ENCODE measurements at places on chromosomes 4 and X.

GRCh38 chr4:30763321-30763727, 43.2 kb downstream of the PCDH7 start:
- DNase-seq = no peak

DNA sequence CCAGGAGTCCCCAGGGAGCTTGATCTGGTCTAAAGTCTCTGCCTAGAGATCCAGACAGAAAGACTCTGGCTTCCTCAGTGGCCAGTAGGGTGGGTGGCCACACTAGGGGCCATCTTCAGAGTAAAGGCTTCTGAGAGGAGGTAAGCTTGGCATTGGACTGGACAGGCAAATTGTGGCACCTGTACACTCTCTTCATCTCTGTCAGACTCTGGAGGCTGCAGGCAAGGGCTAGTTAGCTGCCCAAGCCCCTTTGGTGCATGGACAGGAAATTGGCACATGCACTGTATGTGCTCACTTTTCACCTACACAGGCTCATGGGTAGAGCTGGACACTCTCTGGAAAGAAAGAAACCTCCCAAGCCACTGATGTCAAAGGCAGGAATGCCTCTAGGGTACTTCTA, 142.8 kb downstream of the PJA1 start:
- DNase-seq = no peak

GRCh38 chrX:65690057-65690855, 22.8 kb downstream of the MSN start:
- no peak for DNase-seq

DNA sequence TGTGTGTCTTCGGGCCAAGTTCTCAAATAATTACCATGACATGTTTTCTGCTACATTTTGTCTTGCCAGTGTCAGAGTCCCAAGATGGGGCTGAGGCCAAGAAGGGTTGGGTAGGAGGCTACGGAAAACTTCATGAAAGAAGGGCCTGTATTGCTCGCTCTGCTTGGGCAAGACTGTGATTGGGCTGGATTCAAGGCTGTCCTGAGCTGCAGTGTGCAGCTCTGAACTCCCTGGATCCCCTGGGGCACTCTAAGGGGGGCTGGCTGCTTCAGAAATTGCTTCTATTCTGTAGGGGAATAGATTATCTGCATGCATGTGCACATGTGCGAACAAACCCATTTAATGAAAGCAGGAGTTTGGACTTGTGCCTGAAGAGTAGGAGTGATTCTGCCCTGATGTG, 13.6 kb downstream of the TSPAN6 start:
- no peak for DNase-seq

- DNase-seq = no peak
Observed at GRCh38 chrX:125293850-125294780, 25.6 kb upstream of the TEX13C start.

DNA sequence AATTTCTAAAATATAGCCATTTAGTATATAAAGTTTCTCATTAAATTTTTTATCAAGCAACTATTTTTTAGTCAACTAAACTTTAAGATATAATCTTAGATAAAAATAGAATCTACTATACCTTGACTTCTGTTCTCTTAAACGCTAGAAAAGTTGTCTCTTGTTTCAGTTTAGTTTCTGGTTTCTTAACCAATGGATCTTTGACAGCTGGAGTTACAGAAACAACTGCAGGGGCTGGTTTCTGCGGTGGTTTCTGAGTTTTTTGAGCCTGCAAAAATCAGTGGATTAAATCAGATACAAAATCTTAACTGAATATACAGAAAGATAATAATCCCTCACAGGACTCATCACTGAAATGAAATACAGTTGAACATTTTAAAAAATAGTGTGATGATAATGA, 21.9 kb downstream of the INTS12 start:
- DNase-seq = no peak

DNA sequence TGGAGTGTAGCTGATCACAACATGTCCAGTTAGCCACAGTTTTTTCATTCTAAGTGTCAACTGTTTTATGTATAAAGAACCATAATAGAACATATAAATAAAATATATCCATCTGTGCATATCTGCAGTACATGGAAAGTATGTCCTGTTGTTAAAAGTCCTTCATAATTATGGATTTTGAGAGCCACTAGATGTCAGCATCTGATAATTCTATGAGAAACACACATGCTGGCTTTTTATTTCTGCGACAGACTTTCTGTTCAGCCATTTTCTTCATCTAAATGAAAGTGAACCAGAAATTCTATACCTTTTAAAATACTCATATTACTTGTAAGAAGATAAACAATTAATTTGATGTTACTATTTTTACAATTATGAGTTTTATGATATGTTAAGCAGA, 251.5 kb downstream of the GPM6A start:
- no peak for DNase-seq

- DNase-seq = no peak
Observed at GRCh38 chr4:81621490-81621889, 149.8 kb upstream of the RASGEF1B start.
